ENCODE measurements at places on chromosomes 5 and 9.

- no peak for DNase-seq
Measured at GRCh38 chr5:154118893-154119336, 71.6 kb upstream of the GALNT10 start.

- DNase-seq: no peak
Measured at GRCh38 chr9:135515083-135515951, 5.9 kb upstream of the LCN1 start.

GRCh38 chr5:171451421-171451820 lies 32.0 kb downstream of the FGF18 start:
- no peak for DNase-seq

- no peak for DNase-seq
Measured at GRCh38 chr5:56973473-56973872, 21.6 kb upstream of the MIER3 start.

DNA sequence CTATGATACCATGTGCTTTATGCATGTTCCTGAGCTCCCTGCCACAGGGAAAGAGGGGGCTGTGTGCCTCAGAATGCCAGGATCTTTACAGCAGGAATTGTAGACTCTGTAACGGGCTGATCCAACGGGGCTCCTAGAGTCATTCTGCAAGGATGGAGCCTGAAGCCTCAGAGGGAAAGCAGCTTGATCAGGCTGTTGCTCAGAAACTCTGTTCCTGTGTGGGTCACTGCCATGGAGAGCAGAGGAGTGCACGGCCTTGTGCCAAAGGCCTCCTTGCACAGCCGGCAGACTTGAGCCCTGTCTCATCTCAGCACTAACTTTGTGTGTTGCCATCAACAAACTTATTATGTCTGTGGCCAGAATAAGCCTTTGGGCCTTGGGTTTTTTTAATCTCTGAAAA lies 51.8 kb downstream of the AMBP start:
- no peak for DNase-seq

GRCh38 chr9:86464242-86464641 lies 110.0 kb upstream of the TUT7 start:
- DNase-seq: no peak

DNA sequence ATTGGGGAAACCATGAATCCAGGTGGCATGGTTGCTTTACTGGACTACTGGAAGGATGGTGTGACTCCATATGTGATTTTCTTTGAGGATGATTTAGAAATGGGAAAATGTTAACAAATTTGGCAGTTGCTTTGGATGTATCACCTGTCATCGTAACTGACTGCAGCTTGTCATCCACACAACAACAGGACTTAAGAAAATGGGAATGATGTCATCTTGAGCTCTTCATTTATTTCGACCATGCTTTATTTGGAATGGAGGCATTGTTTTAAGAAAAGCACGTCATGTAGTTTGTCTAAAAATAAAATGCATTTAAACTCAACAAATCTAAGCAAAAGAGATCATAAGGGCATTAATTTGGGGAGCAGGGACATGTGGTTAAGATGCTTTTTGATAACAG lies 265.0 kb downstream of the GOLPH3 start:
- no peak for DNase-seq

- no peak for DNase-seq
Measured at GRCh38 chr5:67093279-67093678, 103.3 kb downstream of the CD180 start.

GRCh38 chr5:65446682-65447081 lies 35.0 kb downstream of the ADAMTS6 start:
- DNase-seq: no peak

GRCh38 chr5:51416149-51416548 lies 32.9 kb downstream of the ISL1 start:
- no peak for DNase-seq

GRCh38 chr5:55176176-55176818 lies 3.3 kb upstream of the CDC20B start:
- DNase-seq: no peak

- DNase-seq: no peak
Measured at GRCh38 chr5:84085387-84086041, 299.2 kb downstream of the EDIL3 start.

GRCh38 chr5:87300744-87301143 lies 33.1 kb downstream of the RASA1 start:
- peak; percentile 30 for DNase-seq

- no peak for DNase-seq
Measured at GRCh38 chr5:128426090-128426534, 111.9 kb downstream of the FBN2 start.

DNA sequence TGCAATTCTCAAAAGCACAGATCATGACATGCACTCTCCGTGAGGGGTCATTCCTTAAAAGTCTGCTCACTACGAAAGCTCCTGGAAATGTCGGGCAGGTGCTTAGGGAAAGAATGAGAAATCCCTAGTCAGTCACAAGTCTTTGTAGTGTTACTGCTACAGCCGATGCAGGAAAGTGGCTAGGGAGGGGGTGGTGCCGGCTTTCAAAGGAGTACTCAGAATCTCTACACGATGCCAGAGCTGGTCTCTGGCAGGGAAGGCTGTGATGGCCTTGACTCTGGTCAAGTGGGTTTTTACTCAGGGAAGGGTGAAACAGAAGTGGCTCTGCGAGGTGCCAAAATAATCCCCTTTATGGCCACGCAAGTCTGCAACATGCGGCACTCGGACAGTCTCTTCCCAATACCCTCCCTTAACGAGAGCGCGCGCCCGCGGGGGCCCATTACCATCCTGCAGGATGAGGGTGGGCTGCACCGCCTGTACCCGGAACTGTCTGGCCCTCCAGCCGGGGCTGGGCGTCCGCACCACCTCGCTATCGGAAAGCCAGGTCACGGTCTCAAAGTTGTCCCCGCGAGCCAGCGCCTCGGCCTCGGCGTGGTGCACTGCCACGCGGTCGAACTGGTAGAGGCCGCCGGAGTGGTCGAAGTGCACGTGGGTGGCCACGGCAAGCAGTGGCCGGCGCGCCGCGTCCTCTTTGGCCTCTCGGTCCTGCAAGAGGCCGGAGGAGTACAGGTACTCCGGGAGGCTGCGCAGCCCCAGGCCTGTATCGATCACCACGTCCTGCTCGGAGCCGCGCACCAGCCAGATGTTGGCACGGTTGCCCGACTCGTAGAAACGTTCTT lies 956 bp downstream of the MBLAC2 start:
- peak; percentile 21 for DNase-seq

DNA sequence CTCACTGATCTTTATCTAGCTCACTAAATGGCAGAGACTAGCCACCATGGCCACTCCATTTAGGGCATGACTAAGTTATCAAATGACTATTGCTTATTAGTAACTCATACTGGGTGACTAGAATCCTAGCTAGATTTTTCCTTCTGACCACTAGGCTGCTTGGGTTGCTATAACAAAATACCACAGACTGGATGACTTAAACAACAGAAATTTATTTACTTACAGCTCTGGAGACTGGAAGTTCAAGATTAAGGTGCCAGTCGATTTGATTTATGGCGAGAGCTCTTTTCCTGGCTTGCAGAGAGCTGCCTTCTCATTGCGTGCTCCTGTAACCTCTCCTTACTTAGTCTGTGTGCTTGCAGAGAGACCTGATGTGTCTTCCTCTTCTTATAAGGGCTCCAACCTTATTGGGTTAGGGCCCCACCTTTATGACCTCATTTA lies 55.0 kb upstream of the APC start:
- DNase-seq: no peak

GRCh38 chr5:40430101-40430710 lies 249.5 kb upstream of the PTGER4 start:
- no peak for DNase-seq

- DNase-seq: no peak
Measured at GRCh38 chr9:93509084-93509483, 55.7 kb upstream of the FAM120AOS start.

GRCh38 chr5:173895401-173896165 lies 7.4 kb downstream of the CPEB4 start:
- DNase-seq: no peak

GRCh38 chr5:41794471-41794870 lies 75.8 kb downstream of the OXCT1 start:
- DNase-seq: no peak

GRCh38 chr9:131402073-131402472 lies 8.2 kb downstream of the PRRC2B start:
- DNase-seq: no peak

DNA sequence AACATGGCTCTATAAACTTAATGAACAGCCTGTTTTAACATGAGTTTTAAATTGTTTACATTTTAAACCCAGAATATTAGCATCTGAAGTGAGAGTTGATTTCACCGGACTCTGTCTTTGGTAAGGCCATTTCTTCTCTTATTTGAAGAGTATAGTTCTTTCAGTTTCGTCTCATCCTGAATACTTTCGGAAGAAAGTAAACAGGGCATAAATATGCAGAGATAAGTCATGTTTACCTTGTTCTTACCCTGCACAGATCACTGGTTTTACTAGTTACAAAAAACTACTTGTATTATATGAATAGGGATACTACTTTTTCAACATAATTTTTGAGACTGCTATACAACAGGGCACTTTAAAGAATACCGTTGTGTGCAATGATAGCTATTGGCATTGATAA lies 656.3 kb upstream of the ZNF608 start:
- no peak for DNase-seq

DNA sequence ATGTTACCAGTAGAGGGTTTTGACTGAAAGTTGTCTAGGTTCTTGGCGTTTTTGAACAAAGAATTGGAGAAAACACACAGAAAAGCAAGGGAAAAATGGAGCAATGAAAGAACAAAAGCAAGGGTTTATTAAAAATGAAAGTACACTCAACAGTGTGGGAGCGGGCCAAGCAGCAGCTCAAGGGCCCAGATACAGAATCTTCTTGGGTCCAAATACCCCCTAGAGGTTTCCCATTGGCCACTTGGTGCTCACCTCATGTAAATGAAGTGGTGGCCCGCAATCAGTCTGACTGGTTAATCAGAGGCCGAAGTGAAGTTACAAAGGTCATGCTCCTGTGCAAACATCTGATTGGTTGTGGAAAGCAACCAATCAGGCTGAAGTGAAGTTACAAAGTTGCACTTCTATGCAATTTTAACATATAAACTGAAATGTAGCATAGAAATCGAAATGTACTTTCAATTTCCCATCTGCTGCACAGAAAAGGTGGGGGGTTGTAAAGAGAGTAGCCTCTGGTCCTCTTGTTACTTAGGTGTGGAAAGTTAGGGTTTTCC lies 1.9 kb upstream of the GM2A start:
- DNase-seq: no peak

DNA sequence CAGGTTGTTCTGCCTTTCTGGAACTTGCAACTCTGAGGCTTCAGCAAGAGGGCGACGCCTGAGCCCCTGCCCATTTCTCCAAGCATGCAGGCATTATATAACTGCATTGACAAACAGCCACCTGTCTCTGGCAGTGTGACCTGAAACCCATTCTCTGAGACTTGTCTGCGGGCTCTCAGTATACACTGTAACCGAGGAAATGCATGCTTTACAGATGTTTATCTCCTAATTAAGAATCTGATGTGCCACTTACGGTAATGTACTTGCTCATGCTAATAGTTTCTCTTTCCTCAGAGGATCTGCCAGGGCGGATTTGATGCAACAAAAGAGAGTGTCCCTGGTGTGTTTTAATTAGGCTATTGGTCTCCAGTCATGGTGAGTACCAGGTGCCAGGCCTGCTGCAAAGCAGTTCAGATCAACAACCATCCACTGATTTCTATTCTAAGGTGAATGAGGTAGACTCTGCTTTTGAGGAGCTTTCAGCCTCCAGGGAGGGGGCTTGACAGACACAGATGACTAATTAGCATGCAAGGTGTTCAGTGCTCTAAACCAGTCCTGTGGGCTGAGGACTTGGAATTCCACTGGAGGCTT lies 593.7 kb upstream of the KLF4 start:
- DNase-seq: no peak

- DNase-seq: no peak
Measured at GRCh38 chr9:127905004-127905728, 5.8 kb upstream of the ST6GALNAC6 start.

DNA sequence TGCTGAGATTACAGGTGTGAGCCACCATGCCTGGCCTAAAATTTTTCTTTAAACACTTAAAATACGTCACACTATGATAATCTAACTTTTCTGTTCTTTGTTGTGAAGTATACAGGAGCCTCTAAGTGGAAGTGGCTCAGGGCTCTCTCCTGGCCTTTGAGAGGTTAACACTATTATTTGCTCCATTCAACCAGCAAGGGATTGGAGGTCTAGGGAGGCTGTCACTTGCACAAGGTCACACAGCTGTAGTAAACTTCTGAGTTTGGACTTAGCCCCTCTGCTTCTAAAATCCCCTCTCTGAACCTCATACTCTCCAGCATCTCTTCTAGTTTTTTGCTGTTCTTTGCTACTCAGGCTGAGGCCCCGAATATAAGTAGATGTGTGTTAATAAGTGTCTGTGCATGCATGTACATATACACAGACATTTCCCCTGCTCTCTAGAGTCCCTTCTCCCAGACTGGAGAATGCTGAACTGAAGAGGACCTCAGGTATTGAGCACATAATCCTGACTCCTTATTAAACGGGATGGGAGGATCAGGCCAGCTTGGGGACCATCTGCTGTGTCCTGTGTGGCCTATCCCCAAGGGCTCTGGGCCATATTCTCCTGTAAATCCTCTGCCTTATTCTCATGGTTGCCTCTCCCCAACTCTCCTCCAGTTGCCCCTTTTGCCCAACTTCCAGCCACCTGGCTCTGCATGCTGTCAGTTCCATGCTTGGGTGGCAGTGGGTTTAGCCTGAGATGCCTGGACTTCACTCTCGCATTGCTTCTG lies 87.0 kb upstream of the SPRY4 start:
- DNase-seq: no peak

DNA sequence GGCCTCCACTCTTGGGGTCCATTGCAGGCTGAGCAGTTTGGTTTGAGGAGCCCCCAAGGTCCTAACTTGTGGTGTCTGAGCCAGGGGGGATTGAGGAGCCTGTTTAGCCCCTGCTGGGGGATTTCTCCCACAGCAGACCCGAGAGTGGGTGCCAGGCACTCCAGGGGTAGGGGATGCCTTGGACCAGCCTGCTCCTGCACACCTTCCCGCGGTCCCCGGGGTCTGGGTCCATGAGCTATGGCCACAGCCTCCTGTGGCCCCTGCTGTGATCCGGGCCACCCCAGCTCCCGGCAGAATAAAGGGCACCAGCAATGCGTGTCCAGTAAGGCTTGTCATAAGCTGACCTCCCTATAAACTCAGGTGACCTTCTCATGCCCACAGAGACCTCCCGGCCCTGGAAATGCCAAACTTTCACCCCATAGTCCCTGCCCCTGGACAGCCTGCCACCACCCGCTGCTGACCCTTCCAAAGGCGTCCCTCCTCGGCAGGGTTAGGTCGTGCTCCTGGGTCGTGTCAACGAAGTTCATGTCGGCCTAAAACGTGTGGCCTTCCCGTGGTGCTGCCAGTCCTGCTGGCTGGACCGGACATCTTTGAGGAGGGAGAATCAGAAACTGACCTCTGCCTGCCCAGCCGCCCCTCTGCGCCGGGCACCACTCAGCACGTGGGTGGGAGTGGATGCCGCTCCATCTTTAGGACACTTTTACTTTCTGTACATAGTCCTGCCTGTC lies 137.6 kb downstream of the MRPL36 start:
- no peak for DNase-seq

DNA sequence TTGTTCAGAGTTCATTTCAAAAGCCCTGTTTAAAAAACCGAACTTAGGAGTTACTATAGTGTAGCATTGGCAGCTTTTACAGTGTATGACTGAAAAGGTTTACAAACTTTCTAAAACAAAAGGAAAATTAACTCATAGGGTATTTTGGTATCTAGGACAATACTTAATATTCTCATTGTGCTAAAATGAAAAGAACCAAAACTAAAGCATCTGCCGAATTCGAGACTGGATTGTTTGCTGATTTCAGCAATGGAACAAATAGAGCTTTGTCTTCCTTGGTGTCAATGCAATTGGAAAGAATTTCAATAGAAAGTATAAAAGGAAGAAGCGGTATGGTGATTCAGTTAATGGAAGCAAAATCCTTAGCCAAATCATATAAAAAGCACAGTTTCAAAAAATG lies 254.1 kb downstream of the SLF1 start:
- no peak for DNase-seq

- DNase-seq: no peak
Measured at GRCh38 chr5:107325866-107326265, 344.9 kb downstream of the EFNA5 start.
